ENCODE measurements at places on chromosomes 12 and 14. TPM values are rescaled to one million over a fixed set of nuclear protein-coding genes. Genes with fewer than 3 reads are reported as not detected.
A peak's percentile ranks its signal among the peaks of the same experiment; 100 is the strongest.

DNA sequence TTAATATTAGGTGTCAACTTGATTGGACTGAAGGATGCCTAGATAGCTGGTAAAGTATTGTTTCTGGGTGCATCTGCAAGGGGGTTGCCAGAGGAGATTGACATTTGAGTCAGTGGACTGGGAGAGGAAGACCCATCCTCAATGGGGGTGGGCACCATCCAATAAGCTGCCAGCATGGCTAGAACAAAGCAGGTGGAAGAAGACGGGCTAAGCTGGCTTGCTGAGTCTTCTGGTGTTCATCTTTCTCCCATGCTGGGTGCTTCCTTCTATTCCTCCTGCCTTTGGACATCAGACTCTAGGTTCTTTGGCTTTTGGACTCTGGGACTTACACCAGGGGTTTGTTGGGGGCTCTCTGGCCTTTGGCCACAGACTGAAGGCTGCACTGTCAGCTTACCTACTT lies 87.4 kb downstream of the SLC38A1 start:
- no peak for DNase-seq

Gene NOPCHAP1
- 5.9 TPM for total RNA-seq

Gene HOXC10
- total RNA-seq, result not detected

DNA sequence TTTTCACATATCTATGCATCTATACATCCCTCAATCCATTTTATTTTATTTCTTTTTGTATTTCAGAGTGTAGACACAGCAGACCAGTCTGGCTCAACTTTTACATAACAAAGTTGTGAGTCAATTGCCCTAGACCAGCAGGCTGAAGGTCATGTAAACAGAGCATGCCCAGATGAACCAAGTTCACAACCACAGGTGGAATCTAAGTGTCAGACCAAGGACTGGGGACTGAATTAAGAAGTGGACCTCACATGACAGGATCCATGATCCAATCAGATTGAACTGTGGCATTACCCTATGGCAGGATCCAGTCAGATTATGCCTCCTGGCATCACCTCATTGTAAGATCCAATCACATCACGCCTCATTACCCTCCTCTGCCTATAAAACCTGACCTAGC lies 455.8 kb downstream of the SOX5 start:
- DNase-seq, result no peak

Gene KRT86
- total RNA-seq, result 8.6 TPM

Gene HNF1A
- total RNA-seq, result 13.2 TPM

DNA sequence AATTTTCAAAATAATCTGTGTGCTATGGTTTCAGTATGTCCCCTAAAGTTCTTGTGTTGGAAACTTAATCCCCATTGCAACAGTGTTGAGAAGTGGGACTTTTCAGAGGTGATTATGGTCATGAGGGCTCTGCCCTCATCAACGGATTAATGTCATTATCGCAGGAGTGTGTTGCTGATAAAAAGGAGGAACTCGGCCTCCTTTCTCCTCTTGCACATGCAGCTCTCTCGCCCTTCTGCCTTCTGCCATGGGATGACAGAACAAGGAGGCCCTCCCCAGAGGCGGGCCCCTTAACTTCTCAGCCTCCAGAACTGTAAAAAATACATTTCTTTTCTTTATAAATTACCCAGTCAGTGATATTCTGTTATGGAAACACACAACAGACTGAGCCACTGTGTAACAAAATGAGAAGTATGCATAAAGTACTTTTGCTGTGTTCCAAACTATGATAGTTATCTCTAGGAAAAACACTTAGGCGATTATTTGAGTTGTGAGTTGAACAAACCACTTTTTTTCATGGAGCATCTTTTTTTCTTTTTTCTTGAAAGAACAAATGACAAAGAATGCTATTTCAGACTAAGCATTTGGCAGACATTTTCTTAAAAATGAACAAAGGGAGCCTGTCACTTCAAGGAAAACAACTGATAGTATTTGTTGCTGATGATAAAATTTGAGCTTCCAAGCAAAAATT lies 134.8 kb upstream of the FUT8 start:
- DNase-seq, result no peak

GRCh38 chr12:125288931-125289928 lies 224.0 kb downstream of the AACS start:
- DNase-seq, result no peak

Gene LTB4R2
- 10.9 TPM for total RNA-seq

DNA sequence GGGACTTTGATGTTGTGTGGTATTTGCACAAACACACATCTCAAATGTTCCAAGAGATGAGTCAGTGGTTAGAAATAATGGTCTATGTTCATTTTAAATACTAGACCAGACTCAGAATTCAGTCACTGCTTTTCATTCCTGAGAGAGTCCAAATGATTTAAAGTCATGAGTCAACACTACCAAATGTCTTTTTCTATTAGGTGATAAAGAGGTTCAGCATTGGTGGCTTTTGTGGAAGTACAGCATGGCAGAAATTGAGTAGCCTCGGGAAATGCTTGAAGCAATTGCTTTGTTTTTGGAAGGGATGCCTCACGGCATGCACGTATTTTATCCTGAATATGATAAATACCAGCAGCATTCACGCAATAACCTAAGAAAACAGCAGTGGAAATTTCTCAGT lies 115.7 kb downstream of the DIO2 start:
- no peak for DNase-seq

Gene PRIMA1
- 0.26 TPM for total RNA-seq

- DNase-seq, result no peak
Observed at GRCh38 chr14:63671987-63672386, 30.3 kb upstream of the WDR89 start.

Gene NGB
- total RNA-seq, result 0.33 TPM

- DNase-seq, result no peak
Observed at GRCh38 chr12:106049546-106049945, 89.2 kb downstream of the NUAK1 start.

DNA sequence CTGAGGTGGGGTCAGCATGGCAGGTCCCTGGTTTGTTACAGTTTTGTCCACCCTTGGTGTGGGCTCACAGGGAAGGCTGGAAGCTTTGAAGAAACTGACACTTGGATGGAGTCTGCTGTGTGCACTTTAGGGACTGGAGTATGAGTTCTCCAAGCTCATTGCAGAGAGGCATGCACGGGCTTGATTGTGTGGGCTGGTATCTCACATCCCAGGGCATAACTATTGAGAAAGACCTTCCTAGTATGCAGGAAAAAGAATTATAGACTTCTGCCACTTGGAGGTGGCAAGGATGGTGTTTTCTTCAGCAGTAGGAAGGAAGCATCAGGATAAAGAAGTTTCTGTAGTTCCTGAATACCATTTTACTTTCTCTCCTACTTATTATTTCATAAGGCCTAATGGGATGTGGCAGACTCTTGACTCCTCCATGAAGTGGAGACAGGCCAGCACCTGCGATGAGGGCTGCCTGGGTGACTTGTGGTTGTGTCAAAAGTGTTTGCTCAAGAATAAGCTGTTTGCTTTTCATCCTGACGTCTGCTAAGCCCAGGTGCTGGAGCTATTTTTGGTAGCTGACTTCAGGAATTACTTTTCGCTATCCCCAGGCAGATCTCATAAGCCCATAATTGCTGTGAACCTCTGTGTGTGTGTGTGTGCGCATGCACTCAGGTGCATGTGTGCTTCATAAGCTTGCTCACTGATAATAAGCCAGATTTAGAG lies 125.8 kb downstream of the KTN1 start:
- peak; percentile 23 for DNase-seq

Data from body of pancreas (tissue), 4 donors.